ENCODE measurements at places on chromosomes 11 and 22.

DNA sequence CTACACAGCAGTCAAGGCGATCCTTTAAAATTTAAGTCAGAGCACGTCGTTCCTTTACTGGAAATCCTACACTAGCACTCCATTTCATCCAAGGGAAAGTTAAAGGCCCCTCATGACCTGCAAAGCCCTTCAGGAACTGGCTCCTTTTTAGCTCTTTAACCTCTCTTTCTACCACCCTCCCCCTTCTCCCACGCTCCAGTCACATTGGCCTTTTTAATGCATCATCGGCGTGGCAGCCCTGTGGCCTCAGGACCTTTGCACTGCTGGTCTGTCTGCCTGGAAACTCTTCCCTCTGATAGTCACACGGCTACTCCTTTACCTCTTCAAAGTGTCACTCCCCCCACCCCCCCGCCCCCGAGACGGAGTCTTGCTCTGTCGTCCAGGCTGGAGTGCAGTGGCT, 1.2 kb upstream of the PTPN5 start:
- no peak for DNase-seq

DNA sequence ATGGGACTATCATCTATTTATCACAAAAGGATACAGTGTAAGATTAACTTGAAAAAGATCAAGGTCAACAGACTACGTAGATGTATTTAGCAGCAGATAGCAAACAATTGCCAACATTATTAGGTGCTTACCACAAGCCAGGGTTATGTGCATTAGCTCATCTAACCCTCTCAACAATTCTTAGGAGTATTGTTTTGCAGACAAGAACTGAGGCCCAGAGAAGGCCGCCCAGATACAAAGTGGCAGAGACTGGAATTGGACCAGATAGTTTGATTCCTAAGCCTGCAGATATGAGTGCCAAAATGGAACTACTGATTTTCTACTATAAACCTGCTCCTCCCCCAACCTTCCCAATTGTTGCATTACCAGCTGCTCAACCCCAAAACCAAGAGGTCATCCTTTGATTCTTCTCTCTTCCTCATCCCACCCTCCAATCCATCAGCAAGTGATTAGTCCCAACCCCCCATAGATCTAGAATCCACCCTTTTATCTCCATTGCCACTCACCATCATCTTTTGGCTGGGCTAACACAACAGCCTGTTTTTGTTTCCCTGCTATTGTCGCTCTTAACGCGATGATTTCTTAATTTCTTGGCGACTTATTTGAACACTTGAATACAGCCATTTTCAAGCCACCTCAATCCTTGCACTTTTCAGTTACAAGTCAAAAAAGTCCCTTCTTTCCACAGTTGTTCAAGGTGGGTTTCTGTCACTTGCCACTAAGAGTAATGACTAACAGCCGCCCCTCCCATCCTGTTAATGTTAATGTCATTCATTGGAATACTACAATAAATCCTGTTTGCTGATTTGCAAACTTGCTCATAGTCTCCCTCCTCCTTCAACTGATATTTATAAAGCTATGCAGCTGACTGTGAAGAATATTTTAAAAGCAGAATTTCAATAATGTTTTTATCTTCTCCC, 2.7 kb downstream of the TMEM123 start:
- DNase-seq = no peak

DNA sequence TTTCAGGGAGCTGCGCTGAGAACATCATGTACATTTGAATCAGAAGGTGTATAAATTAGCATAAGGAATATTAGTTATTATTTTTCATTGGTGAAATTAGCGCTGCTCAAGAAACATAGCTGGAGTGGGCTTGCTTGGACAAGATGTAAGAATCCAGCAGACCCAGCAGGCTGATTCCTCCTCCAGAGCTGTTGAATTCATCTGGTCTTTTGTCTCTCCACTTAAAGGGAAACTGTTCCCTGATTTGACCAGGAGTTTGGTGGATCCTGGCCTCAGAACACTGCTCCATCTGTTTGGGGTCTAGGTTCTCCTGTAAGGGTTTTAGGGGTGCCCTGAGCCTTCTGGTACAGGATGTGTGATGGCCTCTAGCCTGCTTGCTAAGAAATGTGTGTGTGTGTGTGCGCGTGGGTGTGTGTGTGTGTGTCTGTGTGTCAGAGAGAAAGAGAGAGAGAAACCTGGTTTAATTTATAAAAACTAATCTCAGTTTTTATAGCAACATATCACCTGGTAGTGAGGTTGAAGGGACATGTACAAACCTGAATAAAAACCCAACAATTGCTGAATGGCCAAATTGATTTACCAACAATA, 8.3 kb upstream of the SORL1 start:
- DNase-seq = no peak

- DNase-seq = no peak
Measured at GRCh38 chr11:41836431-41836830, 377.0 kb upstream of the LRRC4C start.

GRCh38 chr11:33437529-33437928, 180.3 kb downstream of the HIPK3 start:
- DNase-seq = no peak

GRCh38 chr22:48489551-48490499, 1337.8 kb downstream of the BRD1 start:
- DNase-seq = no peak

DNA sequence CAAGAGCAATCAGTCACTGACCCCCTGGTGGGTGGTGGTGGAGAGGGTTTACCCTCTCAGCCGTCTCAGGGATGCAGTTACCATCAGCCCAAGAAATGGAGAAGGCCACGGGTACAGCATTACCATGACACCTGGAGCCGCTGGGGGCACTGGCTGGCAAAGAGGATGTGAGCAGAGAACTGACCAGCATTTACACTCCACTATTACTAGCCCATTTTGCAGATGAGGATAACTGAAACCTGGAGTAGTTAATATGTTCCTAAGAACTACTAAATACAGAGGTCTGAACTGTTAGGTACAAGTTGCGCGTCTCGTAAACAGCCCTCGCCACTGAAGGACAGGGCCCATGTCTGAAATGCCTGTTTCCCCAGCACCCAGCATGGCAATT, 79.0 kb downstream of the TIMP3 start:
- no peak for DNase-seq

DNA sequence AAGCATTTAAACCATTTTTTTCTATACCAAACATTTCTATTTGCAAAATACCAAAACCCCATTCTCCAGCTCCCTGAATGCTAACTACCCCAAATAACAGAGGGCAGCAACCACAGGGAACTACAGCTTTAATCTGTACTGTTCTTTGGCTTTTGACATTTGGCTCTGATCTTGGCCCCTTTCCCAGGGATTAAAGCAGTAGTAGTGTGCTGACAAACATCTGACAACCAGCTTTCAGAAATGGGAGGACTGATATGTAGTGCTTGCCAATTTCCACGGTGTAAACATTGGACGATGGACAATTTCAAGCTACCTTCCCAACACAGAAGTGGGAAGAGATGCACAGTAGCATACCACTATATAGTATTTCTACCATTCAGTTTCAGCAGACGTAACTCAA, 88.4 kb upstream of the TEAD1 start:
- no peak for DNase-seq

GRCh38 chr11:3665336-3666022, 5.7 kb downstream of the CHRNA10 start:
- DNase-seq = no peak

DNA sequence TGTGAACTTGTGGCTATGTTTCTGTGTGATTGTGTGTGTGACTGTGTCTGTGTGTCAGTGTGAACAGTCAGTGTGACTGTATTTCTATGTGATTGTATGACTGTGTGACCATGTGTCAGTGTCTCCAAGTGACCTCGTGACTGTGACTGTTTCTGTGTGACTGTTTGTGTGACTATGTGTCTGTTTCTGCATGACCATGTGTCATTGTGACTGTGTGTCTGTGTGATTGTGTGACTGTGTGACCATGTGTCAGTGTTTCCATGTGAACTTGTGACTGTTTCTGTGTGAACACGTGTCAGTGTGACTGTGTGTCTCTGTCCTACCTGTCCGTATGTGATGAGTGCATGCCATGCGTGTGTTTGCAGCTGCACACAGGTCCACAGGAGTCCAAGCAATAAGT, 8.8 kb upstream of the PKNOX2 start:
- no peak for DNase-seq

GRCh38 chr11:100980156-100980555, 149.5 kb downstream of the PGR start:
- DNase-seq = no peak

DNA sequence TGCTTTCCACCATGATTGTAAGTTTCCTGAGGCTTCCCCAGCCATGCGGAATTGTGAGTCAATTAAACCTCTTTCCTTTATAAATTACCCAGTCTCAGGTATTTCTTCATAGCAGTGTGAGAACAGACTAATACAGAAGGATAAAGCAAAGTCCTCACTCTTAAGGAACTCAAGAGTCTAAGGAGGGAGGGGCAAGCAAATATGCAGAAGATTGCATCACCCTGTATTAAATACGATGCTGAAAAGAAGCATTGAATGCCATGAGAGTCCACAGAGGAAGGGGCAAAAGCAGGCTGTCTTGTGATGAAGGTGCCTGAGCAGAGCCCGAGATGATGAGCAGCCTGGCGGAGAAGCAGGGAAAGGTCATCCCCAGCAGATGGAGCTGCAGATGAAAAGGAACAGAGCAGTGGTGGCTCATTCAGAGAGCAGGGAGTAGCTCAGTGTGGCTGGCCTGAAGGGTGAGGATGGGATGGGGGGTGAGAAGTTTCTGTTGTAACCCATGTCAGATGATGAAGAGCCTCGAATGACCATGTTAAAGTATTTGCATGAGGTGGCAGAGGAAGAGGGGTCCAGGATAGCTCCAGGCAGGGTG, 6.3 kb upstream of the IZUMO1R start:
- DNase-seq = no peak

DNA sequence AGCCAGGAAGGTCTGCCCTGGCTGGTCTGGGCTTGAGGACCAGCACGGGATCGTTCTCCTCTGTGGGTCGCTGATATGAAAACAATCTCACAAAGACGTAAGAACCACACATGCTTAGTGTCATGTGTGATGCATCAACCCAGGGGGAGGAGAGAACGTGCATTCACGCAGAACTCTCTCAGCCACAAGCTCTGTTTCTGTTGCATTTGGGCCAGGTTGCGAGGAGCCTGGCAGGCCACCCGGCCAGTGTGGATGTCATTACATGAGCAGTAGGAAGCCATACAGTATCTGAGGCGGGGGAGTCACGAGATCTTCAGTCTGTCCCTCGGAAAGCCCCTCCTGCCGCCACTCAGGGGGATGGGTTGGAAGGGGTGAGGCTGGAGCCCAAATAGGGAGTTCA, 53.1 kb upstream of the KCNQ1OT1 start:
- DNase-seq = no peak

DNA sequence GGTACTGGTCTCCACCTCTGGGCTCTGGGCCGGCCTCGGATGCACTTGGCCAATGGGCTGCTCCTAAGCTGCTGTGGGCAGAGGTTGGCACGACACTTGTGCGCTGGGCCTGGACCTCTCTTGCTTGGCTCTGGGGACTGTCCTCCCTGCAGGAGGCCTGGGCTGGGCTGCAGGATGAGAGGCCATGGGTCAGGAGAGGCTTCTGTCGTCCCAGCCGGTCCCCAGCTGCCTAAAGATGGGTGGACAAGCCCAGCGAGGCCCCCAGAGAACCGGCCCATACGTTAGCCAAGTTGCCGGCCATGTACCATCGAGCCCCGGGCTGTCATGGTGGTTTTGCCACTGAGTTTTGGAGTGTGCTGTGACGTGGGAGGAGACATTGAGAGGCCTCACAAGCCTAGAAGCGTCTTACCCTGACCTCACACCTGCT, 1.6 kb upstream of the CCDC188 start:
- DNase-seq = no peak

- no peak for DNase-seq
Measured at GRCh38 chr11:110046775-110047380, 46.3 kb upstream of the ZC3H12C start.

DNA sequence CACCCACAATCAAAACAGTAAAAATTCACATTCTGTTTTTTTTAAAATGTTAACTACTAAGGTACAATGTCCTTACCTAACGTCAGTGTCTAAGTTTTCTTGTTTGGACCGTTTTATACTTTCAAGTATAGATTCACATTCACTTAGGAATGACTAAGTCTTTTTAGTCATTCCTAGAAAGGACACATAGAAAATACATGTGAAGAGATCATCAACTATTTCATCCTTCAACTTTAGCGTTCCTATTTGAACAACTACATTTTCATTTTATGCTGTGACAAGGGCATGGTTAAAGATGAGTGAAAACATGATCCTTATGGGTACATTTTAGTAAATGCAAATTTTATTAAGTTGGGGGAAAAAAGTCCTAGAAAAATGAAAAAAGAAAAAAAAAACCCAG, 62.8 kb downstream of the DDX10 start:
- no peak for DNase-seq

DNA sequence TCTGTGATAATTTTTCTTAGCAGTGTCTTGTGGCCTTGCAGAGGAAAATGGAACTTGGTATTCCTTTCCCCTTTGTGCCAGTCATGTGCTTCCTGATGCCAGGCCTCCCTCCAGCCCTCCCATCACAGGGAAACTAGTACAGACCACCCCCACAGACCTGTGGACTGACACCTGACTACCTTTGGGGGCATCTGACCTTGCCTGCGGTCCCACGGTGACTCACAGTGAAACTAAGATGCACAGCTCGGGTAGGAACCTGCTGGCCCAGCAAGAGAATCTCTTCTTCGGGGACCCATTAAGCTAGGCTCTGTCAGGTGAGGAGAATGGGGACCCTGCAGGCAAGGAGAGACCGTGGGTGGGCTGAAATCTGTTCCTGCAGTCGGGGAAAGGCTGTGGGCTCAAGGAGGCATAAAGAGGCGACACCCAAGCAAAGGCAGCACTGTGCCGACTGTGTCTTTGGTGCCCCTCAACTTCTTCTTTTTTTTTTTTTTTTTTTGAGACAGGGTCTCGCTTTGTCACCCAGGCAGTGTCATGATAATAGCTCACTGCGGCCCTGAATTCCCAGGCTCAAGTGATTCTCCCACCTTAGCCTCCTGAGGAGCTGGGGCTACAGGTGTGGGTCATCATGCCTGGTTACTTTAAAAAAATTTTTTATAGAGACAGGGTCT, 20.8 kb upstream of the PEX26 start:
- DNase-seq = no peak

DNA sequence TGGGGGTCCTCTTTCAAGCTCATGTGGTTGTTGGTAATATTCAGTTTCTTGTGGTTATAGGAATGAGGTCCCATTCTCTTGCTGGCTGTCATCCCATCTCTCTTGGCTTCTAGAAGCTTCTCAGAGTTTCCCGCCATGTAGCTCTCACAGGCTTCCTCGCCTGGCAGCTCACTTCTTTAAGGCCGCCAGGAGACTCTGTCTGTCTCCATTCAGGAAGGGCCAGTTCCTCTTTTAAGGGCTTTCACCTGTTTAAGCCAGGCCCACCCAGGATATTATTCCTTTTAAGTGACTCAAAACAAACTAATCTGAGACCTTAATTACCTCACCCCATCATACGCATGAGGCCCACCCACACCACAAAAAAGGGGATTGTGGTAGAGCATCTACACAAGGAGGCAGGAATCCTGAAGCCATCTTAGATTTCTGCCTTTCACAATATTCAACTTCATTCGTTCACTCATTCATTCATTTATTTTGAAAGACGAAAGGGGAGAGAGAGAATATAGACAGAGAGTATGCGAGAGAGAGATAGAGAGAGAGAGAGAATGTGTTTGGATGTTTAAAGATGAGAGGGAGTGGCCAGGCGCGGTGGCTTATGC, 42.3 kb upstream of the NECTIN1 start:
- no peak for DNase-seq

- DNase-seq = no peak
Measured at GRCh38 chr11:1559111-1559951, 12.7 kb downstream of the DUSP8 start.

GRCh38 chr11:44940404-44940803, 10.3 kb downstream of the TP53I11 start:
- DNase-seq = no peak
